ENCODE measurements at places on chromosomes 6 and 20. TPM values are rescaled to one million over a fixed set of nuclear protein-coding genes. Genes with fewer than 3 reads are reported as not detected.

Gene FAM50B
- total RNA-seq: 10.8 TPM

Gene NKAIN2
- 13.5 TPM for total RNA-seq

- no peak for DNase-seq
These were observed 47.8 kb downstream of the ARHGAP40 start for GRCh38 chr20:38649275-38649891.

GRCh38 chr20:43543138-43543537 is 15.7 kb upstream of the SGK2 start:
- DNase-seq: no peak

DNA sequence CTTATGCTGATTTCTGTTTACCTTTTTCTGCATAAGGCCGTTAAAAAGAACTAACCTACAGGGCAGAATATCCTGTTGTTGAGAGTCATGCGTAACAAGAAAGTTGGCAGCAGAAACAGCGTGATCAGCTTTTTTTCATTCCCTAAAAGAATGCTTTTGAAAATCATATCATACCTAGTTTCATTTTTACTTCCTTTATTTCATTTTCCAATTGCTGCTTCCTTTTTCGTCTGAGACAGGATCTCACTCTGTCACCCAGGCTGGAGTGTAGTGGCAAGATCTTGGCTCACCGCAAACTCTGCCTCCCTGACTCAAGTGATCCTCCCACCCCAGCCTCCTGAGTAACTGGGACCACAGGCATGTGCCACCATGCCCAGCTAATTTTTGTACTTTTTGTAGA is 4.1 kb downstream of the CALHM6 start:
- DNase-seq: no peak

DNA sequence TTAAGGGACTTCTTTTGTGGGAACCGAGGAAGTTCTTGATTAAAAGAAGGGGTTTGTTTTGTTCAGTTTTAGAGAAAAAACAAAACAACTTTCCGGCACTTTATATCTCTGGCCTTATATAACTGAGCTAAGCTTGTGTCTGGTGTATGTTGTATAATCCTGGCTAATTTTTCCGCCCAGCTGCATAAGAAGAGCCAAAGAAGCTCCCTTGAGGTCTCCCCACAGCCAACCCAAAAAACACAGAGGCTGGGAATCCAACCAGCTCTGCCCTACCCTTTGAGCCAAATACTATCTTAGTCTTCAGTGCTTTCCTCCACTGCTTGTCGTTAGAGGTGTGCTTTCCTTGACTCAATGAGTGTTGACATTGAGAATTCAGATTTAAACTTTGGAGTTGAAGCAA is 45.5 kb upstream of the RNF146 start:
- DNase-seq: no peak

GRCh38 chr20:19170148-19170547 is 42.3 kb upstream of the SLC24A3 start:
- no peak for DNase-seq

DNA sequence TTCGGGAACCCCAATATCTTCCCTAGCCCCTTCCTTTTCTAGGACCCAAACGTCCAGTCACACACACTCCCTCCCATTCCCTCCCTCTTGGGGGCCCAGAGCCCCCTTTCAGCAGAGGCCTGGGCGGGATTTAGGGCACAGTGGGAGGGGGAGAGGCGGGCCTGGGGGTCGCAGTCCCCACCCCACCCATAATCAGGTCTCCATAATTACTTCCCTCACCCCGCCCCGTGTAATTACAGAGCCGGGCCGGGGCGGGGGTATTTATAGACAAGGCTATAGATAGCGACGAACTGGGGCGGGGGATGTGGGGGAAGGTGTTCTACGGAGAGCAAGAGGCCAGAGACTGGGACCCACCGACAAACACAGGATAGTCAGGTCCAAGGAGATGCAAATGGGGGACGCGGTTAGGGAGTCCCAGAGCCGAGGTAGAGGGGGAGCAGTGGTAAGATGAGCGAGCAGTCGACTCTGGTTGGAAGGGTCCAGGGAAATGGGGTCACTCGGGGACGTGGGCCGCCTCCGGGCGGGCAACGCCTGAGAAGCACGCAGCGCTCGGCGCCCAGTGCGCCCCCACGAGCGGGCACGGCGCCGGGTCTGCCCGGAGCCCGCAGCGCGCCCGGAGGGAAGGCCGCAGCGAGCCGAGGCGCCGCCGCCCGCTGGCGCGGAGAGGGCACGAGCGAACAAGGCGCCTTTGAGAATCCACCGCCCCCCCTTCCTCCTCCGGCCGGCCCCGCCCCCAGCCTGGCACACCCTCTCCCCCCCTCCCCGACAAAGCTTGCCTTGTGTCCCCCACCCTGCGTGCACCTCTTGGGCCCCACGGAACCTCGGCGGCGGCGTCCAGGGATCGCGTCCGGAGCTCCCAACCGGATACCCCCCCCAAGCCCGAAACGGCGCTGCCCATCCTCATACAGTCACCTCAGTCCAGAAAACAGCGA is 670 bp upstream of the COL11A2 start:
- peak; percentile 71 for DNase-seq

- no peak for DNase-seq
These were observed 323.3 kb downstream of the CDH4 start for GRCh38 chr20:61575151-61575937.

DNA sequence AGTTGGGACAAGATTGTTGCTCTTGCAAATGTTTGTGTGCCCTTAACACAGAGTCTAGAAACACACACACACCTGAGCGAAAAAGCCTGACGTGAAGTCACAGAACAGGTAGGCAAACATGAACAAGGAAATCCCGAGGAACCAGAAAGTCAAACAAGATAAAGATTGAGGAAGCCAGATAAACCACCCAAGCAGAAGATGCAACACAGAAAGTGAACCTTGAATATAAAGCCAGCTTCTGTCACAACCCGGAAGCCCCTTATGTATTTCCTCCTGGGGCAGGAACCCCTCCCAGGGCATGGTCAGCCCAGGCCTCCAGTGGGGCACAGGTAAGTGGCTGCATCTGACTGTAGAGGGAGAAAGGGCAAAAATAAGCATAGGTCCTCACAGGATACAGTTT is 158.2 kb upstream of the SUPT3H start:
- no peak for DNase-seq

DNA sequence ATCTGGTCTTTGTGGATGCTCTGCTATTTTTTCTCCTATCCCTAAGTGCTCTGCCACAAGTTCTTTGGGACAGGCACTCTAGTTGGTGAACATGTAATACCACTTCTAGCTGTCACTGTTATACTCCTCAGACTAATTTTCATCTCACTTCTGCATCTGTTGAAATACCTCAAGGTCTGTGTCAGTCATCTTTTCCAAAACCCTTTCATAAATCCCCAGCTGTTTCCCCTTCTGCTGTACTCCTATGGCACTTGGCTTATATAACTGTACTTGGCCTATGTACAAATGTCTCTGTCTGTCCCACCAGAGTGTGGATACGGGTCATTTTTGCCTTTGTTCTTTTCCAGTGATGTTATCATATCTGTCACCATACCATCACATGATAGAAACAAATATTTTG is 124.2 kb downstream of the FHL5 start:
- no peak for DNase-seq

- no peak for DNase-seq
These were observed 62.6 kb downstream of the GINS1 start for GRCh38 chr20:25470045-25470444.

Gene KIAA1755
- 0.16 TPM for total RNA-seq

Gene SLC24A3
- 3.0 TPM for total RNA-seq

GRCh38 chr6:113967777-113968176 is 3.2 kb downstream of the HDAC2 start:
- DNase-seq: no peak

DNA sequence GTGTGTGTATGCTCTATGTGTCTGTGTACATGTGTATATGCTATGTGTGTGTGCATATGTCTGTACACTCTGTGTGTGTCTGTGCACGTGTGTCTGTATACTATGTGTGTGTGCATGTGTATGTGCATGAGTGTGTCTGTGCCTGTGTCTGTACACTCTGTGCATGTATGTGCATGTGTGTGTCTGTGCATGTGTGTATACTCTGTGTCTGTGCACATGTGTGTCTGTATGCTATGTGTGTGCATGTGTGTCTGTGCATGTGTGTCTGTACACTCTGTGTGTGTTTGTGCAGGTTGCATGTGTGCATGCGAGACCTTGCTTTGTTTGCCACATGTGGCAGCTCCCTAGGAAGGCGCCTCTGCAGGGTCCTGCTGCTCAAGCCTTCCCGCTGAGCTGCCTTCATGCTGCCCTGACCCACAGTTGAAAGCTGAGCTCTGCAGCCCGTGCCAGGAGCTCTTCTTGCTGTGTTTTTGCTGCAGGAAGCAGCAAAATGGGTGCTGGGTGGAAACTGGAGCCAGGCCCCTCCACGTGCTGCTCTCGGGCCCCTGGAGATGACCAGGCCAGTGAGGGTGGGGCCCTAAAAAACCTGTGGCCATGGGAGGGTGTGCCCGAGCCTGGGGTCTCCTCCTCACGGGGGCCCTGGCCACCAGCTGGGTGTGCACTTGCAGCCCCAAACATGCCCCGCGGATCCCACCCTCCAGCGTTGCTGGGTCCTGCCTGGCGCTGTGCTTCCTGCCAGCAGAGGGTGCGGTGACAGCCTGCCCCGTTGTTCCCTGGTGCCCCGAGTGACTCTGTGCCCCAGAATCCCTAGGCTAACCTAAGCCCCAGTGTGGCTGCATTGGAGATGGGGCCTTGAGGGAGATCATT is 109.1 kb downstream of the DACT2 start:
- no peak for DNase-seq

- DNase-seq: no peak
These were observed 53.5 kb upstream of the SLC22A16 start for GRCh38 chr6:110529907-110530306.

Measured in psoas muscle (tissue), 8 donors.